GM13976 (cell line): ENCODE measurements at places on chromosomes 11 and 22.

DNA sequence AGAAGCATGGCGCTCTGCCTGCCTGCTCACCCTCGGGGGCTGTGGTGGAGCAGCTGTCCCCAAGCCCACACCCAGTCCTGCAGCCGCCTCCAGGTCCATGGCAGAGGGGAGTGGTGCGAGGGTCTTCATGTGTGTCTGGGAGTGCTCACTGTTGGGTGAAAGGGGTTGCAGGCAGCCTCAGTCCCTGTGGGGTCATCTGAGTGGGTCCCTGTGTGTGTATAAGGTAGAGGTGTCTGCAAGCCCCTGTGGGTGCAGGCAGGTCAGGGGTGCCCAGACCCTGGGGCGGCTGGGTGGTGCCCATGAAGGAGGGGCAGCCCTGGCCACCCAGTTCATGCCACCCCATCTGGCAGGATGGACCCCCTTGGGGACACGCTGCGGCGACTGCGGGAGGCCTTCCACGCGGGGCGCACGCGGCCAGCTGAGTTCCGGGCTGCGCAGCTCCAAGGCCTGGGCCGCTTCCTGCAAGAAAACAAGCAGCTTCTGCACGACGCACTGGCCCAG is 4.9 kb downstream of the ALDH3B1 start:
- no peak for DNase-seq

DNA sequence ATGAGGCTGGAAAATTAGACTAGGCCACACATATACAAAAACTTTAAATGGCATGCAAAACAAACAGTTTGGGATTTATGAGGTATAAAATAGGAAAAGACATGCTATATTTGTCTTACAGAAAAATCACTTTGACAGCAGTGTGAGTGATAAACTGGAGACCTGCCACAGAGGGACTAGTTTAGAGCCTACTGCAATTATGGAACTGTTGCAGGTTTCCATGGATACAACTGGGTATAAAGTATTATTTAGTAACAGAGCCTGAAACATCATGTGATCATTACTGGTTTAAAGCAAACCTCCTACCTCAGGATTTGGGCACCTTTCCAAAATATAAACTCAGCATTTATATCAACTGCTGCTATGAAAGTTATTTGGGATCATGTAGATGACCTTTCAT is 1032.5 kb downstream of the DLG2 start:
- DNase-seq, result no peak

GRCh38 chr11:27473017-27473406 is 422 bp upstream of the LGR4 start:
- no peak for DNase-seq

- no peak for DNase-seq
Observed at GRCh38 chr22:22237521-22237920, 7.1 kb upstream of the VPREB1 start.

- DNase-seq, result peak; percentile 5
Observed at GRCh38 chr11:44628730-44629700, 63.6 kb downstream of the CD82 start.

GRCh38 chr11:43693069-43693468 is 12.5 kb downstream of the HSD17B12 start:
- no peak for DNase-seq

GRCh38 chr22:36885474-36885873 is 24.7 kb downstream of the NCF4 start:
- DNase-seq, result no peak

- no peak for DNase-seq
Observed at GRCh38 chr11:68763181-68763721, 11.9 kb upstream of the TESMIN start.

- no peak for DNase-seq
Observed at GRCh38 chr11:114847306-114847975, 169.1 kb downstream of the NXPE2 start.

GRCh38 chr22:29701155-29701999 is 18.4 kb upstream of the CABP7 start:
- peak; percentile 60 for DNase-seq

DNA sequence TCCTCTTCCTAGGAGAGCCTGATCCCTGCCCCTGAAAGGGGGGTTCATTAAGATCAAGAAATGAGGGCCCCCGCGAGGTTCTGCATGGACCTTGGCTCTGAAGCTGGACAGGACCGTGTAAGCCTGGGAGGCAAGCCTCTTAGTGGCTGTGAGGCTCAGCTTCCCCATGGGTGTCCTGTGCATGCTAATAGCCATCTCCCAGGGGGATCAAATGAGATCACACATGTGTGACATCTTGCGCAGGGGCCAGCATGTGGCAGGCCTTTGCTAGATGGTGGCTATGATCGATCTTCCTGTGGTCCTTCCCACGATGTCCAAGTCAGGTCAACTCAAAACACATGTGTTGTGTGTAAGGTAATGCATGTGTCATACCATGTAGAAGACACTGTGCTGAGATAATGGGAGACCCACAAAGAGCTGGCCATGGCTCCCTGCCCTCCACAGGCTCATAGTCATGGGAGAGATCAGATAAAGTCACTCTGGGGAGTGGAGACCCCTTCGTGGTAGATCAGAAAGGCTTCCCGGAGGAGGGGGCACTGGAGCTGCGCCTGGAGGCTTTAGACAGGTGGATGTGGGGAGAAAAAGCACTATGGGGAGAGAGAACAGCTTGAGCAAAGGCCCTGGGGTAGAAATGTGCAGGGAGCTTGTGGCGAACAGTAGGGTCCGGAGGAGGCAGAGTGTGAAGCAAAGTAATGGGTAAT is 3.7 kb downstream of the RAC2 start:
- no peak for DNase-seq

GRCh38 chr22:24335496-24335895 is 64.9 kb downstream of the SPECC1L start:
- DNase-seq, result no peak

DNA sequence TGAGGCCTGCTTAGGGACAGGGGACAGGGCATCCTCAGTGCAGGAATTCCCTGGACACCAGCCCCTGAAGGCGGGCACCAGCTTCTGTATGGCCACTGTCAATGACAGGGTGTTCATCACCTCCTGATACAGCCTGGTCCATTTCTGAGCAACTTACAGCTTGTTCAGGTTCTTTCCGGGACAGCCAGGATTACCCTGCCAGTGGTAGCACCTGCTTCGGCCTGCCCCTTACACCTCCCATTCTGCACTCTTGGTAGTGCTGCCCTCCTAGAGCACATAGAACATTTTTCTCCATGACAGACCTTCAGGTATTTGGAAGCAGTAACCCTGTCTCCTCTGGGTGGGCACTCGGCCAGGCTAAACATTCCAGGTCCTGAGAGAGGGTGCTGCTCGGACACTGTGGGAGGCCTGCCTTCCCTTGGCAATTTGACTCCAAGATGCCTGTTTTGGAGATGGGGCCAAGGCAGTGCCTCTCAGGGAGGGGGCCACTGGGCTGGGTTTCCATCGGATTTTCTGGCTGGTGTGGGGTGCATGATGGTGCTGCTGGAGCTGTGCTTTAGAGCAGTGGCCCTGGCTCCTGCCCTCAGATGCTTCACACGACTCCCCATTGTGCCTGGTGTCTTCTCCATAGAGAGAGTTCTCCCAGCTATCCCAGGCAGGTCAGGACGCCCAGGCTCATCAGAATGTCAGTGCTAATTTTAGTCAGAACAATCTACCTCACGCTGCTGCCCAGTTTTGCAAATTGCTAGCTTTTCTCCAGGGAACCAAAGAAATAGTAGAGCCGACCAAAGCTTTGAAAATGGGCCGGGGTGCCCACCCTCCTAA is 1.2 kb downstream of the GAL3ST3 start:
- no peak for DNase-seq

GRCh38 chr11:82007521-82007920 is 726.1 kb downstream of the FAM181B start:
- no peak for DNase-seq

- DNase-seq, result no peak
Observed at GRCh38 chr11:12785901-12786300, 111.7 kb downstream of the TEAD1 start.

DNA sequence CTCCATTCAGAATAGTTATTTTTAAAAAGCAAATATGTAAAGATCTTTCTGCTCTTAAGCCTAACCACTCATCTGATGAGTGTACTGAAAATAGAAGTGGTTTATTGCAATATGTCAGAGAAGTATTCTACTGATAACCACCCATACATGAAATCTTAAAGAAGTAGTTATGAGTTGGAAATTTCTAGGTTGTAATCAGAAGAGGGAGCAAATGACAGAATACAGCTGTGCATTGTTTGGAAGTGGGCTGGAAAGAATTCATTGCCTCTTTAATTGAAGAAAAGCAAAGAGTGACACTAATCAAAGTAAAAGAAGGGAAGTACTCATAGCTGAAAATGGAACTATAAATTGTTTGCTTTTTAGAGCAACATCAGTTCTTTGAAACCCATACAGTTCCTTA is 39.4 kb downstream of the FDX1 start:
- no peak for DNase-seq

DNA sequence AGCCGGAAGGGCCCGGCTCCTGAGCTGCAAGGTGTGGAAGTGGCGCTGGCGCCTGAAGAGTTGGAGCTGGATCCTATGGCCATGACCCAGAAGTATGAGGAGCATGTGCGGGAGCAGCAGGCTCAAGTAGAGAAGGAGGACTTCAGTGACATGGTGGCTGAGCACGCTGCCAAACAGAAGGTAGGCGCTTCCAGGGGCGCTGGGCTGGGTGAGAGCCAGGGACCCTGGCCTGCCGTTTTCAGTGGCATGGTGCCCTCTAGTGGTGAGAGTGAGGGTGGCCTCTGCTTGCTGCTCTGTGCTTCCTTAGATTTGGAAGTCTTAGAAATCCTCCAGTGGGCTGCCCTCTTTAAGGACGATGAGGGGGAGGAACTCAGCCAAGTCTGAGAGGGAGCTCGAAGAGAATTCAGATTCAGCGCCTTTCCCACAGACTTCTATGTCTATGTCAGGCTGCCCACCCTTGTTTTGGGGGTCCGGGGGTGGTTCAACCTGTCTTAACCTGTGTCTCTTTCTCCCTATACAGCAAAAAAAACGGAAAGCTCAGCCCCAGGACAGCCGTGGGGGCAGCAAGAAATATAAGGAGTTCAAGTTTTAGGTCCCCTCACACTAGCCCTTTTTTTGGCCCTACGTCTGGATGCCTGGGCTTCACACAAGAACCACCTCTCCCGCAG is 1.8 kb upstream of the PACS1 start:
- peak; percentile 70 for DNase-seq

DNA sequence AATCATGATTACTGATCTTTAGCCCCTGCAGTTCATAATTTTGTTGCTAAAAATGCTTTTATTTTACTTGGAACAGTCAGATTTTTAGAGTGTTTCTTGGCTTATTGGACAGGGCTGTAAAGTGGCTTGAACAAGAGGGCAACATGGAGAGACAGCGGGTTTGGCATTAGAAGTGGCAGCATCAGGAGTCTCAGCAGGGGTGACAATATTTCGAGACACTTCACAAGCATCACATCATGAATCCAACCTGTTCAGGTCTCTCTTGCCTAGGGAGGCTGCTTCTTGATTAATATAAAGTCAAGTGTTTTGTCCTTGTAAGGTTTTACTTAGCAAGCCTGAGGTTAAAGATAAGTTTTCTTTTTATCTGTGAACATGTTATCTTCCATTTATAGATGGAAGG is 2249.5 kb downstream of the LRRC4C start:
- DNase-seq, result no peak

DNA sequence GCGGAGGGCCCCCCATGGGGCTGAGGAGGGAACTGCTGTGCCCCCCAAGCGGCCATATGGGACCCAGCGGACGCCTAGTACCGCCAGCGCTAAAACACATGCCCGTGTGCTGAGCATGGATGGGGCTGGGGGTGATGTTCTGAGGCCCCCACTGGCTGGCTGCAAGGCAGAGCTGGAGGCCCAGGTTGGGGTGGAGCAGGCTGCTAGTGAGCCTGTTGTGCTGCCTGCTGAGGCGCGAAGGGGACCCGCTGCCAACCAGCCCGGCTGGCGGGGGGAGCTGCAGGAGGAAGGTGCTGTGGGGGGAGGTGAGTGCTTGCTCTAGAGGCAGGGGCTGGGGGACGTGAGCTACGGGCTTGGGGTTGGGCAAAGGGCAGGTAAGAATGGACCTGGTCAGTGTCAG is 3.2 kb downstream of the PCNX3 start:
- DNase-seq, result no peak

GRCh38 chr22:42294034-42294985 is 23.9 kb upstream of the TCF20 start:
- DNase-seq, result no peak

GRCh38 chr22:24497841-24498258 is 2.7 kb downstream of the UPB1 start:
- DNase-seq, result no peak

DNA sequence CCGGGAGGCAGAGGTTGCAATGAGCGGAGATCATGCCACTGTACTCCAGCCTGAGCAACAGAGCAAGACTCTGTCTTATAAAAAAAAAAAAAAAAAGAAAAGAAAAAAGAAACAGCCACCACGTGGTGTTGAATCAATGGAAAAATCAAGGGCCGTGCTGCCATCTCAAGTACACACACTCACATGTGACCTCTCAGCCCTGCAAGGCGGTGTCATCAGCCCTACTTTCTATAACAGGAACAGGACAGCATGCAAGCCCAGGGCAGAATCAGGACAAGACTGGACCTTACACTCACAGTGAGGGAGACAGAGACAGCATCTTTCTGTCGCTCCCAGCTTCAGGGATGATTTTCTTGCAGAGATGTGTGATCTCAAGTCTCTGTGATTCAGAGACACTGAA is 179.6 kb downstream of the MPPED1 start:
- DNase-seq, result no peak

GRCh38 chr11:32440916-32441315 is 5.6 kb upstream of the WT1 start:
- DNase-seq, result no peak

DNA sequence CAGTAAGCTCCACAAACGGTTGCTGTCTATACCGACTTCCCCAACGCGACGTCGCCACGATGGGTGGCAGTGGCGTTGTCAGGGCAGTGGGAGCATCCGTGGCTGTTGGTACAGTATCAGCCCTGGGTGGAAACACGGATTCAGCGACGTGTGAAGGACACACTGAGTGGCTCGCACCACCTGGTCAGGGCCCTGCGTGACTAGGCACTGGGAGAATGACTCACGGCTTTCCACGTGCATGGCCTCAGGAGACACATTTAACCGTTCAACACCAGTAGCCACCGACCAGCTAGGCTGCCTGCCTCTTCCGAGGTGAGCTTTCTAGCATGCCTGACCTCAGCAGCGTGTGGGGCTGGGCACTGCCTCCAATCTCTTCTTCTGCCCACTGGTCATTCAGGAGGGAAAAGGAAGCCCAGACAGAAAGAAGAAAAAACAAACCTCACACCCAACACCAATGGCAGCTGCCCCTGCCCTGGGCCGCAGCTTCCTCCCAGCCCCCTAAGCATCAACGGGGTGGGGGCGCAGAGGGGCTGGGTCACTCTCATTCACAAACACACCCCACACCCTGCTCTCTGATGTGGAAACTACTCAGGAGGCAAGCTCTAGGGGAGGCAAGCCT is 59.0 kb downstream of the MYH9 start:
- no peak for DNase-seq

- no peak for DNase-seq
Observed at GRCh38 chr11:530960-531831, 4.2 kb downstream of the HRAS start.

- no peak for DNase-seq
Observed at GRCh38 chr11:86688398-86689179, 16.2 kb upstream of the ME3 start.

DNA sequence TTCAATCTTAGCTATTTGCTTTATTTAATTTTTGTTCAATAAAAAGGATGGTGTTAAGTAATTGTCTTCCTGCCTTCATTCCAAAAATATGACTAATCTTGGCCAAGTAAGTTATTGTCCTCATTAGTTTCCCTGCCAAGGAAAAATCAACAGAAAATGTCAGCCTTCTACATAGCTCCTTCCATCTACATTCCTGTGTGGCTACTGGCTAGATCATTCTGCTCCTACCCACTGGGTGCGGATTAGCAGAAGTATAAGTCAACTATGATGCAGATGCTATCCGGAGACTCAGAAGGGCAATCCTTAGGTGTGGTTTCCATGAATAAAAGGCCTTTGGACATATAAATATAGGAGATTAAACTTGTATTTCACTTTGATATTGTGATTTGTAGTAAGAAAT is 154.4 kb downstream of the SBF2 start:
- no peak for DNase-seq
